ENCODE measurements at places on chromosomes 16 and 17. TPM values are rescaled to one million over a fixed set of nuclear protein-coding genes. Genes with fewer than 3 reads are reported as not detected.

- no peak for DNase-seq
Measured at GRCh38 chr17:83061586-83061985, 17.8 kb upstream of the METRNL start.

GRCh38 chr17:9079461-9080103 is 58.3 kb downstream of the NTN1 start:
- no peak for DNase-seq

- no peak for DNase-seq
Measured at GRCh38 chr17:80354336-80354735, 60.6 kb upstream of the ENDOV start.

DNA sequence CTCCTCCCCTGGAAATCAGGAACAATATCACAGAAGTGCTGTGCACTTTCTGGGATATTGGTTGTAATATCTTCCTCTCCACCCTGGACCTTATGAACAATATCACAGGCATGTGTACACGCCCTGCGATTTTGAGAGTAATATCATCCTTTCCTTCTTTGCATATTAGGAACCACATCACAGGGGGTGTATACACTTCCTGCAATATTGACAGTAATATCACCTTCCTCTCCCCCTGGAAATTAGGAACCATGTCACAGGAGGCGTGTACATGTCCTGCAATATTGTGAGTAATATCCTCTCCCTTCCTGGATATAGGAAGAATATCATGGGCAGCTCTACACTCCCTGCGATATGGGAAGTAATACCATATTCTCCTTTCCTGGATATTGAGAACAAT is 14.2 kb upstream of the TEKT5 start:
- DNase-seq = no peak

- peak; percentile 22 for DNase-seq
Measured at GRCh38 chr17:47239967-47240651, 13.5 kb upstream of the ITGB3 start.

- DNase-seq = no peak
Measured at GRCh38 chr16:60642956-60643355, 1393.3 kb downstream of the CDH8 start.

- DNase-seq = no peak
Measured at GRCh38 chr16:85569615-85570212, 43.4 kb upstream of the GSE1 start.

GRCh38 chr17:64354824-64355535 is 35.7 kb downstream of the PECAM1 start:
- no peak for DNase-seq

DNA sequence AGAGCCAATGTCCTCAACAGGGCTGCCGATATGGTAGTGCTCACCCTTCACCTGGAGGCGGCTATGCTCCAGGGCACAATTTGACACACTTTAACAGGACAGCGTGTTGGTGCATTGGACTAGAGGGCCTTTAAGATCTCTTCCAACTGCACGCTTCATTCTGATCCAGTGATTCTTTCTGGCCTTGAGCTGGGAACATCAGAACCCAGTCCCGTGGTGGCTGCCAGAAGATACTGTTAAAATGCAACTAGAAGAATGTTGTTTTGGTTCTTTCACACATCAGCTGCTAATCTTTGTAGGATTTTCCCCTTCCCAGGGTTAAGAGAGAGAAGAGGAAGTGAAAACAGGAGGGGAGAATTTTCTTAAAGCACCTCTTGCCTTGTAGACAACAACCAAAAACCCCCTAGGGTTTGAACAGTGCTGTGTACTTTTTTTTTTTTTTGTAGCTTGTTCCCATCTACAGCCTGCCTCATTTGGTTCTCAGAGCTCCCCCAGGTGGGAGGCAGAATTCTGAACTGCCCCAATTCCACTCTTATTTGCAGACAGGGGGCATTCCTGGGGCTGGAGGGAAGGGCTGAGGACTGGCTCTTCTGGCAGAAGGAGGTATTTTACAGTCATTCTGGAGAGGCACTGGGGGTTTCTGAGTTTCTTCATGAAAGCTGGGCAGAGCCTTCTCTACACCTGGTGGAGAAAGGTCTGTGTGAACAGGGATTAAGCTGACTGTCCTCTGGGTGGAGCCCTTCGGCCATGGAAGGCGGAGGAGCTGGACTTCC is 32.4 kb downstream of the SMARCE1 start:
- peak; percentile 58 for DNase-seq

DNA sequence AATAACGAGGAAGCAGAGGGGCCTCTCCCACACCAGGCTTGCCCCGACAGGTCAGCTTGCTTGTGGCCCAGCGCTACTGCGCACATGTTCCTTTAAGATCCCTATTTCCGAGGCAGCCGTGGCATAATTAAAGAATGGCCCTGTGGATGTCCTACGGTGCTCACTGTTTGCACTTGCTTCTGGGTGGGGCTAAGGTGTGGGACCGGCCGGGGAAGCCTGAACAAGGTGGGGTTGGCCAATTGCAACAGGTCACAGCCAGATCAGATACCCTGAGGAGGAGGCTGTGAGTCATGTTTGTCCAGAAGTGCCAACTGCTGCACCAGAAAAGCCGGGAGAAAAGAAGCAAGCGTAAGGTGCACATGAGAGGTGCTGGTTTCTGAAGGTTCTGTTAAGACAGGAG is 158.5 kb upstream of the CACNG5 start:
- DNase-seq = peak; percentile 26

DNA sequence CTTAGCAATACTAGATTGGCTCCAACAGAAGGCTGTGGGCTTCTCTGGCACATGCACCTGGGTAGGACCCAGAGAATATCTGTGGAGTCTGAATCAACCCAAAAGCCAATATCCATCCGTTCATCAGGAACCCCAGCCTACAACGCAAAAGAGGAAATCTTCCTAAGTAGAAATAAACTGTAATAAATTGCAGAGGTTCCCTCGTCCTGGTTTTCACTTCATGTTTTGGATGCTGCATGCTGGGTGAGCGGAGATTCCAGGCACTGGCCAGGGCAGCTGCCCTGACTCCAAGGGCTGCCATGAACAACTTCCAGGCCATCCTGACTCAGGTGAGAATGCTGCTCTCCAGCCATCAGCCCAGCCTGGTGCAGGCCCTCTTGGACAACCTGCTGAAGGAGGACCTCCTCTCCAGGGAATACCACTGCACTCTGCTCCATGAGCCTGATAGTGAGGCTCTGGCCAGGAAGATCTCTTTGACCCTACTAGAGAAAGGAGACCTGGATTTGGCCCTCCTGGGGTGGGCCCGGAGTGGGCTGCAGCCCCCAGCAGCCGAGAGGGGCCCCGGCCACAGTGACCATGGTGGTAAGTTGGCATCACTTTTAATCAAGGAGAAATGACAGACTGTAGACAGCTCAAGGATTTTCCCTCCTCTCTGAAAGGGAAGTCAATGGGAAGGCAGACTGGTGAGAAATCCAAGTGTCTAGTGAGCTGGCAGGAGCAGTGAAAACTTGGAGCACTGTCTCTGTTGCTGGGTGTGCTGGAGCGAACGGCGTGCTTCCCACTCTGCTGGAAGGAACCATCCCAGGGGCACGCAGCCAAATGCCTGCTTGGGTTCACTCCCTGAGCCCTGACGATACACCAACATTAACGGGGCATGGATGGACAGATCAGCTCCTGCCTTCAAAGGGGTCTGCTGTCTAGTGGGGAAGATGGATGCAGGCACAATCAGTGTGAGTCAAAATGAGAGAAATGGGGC is 10.7 kb upstream of the CIITA start:
- no peak for DNase-seq

GRCh38 chr16:56032072-56032471 is 156.9 kb upstream of the CES5A start:
- DNase-seq = no peak

GRCh38 chr16:12546918-12547607 is 256.6 kb downstream of the CPPED1 start:
- DNase-seq = no peak

DNA sequence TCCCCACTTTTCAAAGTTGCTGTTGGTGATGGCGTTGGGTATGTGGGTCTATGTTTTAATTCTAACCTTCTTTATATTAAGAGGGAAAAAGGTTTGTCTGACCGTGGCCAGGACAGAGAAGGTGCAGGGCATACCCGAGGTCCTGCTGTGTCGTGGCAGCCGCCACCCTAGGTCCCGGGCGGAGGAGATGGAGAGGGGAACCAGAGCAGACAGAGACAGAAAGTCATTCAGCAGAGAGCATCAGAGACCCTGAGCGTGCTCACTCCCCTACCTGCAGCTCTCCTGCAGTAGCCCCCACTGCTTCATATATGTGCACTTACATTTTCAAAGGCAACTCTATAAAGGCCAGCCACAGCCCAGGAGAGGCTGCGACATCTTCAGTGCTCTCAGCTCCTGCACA is 327.2 kb upstream of the TNRC6C start:
- no peak for DNase-seq

DNA sequence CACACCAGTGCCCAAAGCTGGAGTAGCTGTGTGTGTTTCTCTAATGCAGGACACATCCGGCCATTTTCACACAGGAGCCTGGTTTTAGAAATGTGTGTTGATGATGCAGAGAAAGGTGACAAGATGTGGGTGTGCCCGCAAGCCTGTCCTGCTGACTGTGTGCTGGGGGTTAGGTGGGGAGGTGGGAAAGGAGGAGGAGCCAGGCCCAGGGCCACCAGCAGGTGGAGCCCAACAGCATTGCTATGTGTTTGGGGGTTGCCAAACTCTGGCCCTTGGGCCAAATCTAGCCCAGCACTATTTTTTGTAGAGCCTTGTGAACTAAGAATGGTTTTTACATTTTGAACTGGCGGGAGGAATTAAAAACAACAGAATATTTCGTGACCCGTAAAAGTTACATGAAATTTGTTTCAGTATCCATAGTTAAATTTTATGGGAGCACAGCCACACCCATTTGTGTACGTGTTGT is 61.7 kb upstream of the LGALS9 start:
- peak; percentile 28 for DNase-seq

DNA sequence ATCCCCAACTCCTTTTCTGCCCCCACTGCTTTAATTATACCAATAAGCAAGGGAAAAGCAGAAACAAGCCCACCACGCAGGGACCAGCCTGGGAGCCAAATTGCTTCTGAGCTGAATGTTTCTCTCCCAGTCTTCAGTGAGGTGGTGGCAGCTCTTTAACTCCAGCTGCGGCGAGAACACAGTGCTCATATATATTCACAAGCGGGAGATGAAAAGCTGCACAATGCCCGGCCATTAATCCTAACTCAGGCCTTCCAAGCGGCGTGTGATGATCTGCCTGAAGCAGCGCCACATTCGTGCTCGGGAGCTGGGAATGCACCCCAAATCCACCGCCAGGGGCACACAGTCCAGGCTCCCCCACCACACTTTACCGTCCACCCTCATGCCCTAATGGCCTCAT is 203.7 kb upstream of the SDK2 start:
- DNase-seq = no peak

GRCh38 chr16:74713325-74713724 is 12.7 kb upstream of the MLKL start:
- no peak for DNase-seq

DNA sequence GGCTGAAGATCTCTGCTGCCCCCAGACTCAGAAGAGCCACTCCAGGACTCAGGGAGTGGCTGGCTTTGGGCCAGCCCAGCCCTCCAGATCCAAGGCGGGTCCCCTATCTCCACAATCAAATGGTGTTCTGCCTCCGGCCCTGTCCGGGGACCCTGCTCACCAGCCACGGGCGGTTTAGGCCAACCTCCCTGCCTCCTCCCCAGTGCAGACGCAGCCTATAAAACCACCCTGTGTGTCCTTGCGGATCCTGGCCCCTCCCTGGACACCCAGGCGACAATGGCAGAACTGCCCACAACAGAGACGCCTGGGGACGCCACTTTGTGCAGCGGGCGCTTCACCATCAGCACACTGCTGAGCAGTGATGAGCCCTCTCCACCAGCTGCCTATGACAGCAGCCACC is at the start of gene SLC12A3:
Gene SLC12A3, plus strand, starts transcription at position 248 of the 400 bp plus-strand sequence. Its CDS starts 29 bp downstream, at position 277.
- DNase-seq = no peak

GRCh38 chr16:23008041-23008440 is 141.2 kb downstream of the USP31 start:
- DNase-seq = no peak

DNA sequence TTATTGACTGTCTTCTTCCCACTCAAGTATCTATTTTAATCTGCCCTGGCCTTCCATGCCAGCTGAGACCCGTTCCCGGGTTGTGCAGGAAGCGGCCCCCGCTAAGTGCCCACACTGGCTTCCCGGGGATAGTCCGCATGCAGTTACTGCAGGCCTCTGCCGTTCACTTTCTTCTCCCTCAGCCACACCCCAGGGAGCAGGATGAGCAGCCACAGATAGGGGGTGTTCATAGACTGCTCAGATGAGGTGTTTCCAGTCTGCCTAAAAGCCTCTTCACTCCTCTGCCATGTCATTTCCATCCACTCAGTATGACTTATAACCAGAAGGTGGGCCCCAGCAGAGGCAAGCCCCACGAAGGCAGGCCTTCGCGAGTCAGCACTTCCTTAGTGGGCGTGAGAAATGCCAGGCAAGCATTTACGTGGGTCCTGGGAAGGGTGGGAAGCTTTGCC is 7.7 kb downstream of the MED9 start:
- no peak for DNase-seq

GRCh38 chr17:39177256-39177655 is 11.3 kb upstream of the ARL5C start:
- no peak for DNase-seq

DNA sequence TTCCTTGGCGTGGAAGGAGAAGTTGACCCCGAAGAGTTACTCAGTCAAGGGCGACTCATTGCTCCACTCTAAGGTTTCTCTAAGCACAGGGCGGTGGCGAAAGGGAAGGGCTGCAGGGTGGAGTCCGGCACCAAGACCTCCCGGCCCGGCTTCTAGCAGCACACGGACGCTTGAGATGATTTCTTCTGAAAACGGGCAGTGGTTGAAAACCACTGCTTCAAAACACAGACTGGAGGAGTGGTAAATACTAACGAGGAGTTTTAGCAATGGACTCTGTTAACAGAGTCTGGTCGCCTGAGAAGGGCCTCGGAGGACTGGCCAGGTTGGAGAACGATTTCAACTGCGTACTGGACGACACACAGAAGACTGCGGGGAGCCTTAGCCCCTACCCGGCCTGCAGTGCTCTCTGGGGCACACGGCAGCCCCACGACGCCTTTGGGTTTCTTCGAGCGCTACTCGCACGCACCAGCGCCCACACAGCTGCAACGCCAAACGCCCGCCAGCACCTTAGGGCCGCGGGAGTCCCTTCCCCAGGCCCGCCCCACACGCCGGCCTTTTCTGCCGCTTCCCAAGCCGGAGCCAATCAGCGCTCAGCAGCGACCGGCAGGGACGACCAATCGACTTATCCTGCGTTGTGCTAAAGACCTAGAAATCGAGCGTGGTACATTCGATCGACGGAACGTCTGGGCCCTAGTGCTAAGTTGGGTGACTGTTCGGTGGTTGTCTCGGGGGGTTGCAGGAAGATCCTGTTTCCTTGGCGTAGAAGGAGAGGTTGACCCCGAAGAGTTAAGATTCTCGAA is 14.4 kb upstream of the CA4 start:
- peak; percentile 59 for DNase-seq

- DNase-seq = no peak
Measured at GRCh38 chr17:63775420-63775819, 1.4 kb downstream of the DDX42 start.

The MSI2 gene
- total RNA-seq = 24.7 TPM

The HMOX2 gene
- 32.2 TPM for total RNA-seq

The TTYH2 gene
- 2.1 TPM for total RNA-seq

The SPATA22 gene
- total RNA-seq = not detected

The TAT gene
- not detected for total RNA-seq

The AKTIP gene
- total RNA-seq = 30.4 TPM

The SUZ12 gene
- total RNA-seq = 23.6 TPM

The HOXB2 gene
- total RNA-seq = not detected

The TEKT5 gene
- total RNA-seq = not detected

The CCL5 gene
- not detected for total RNA-seq
